ENCODE measurements at places on chromosomes 12 and 14.
A peak's percentile ranks its signal among the peaks of the same experiment; 100 is the strongest.

GRCh38 chr14:72714094-72714493 lies 179.8 kb downstream of the DPF3 start:
- no peak for DNase-seq

DNA sequence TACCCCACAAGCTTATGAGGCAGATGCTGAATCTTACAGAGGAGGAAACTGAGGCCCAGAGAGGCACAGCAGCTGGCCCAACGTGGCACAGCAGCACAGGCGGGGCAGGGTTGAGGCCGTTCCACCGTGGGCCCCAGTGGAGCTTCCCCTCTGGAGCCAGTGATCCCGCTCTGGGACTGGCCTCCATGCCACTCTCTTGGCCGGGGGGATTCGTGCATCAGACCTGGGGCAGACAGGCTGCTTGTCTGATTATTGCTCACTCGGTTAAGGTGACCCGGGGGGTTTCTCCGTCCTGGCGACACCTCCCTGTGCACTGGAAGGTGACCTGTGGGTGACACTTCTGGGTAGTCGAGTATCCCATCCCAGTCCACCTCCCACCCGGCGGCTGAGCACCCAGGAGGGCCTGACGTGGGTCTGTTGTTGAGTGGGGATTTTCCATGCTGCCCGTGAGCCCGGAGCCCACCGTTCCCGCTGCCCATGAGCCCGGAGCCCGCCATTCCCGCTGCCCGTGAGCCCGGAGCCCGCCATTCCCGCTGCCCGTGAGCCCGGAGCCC lies 27.8 kb downstream of the NOC4L start:
- DNase-seq, result no peak

GRCh38 chr12:21566907-21567394 lies 37.7 kb downstream of the GYS2 start:
- no peak for DNase-seq

DNA sequence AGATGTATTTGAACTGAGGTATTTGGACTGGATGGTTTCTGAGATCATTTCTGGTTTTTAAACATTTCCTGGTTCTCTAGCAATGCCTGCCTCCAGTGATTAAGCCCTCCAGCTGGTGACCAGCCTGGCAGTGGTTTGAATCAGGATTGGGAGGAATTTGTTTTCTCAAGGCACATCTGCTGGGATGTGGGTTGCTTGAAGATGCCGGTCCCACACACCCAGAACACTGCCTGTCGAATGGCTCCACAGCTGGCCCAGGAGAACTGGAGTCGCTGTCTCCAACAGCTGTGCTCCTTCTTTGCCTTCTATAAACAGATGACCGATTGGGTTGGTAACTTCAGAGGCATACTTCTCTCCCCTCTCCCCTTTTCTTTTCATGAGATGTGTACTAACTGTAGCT lies 258.0 kb upstream of the DDHD1 start:
- DNase-seq, result peak; percentile 43

- no peak for DNase-seq
Measured at GRCh38 chr14:42047421-42048055, 440.9 kb downstream of the LRFN5 start.

DNA sequence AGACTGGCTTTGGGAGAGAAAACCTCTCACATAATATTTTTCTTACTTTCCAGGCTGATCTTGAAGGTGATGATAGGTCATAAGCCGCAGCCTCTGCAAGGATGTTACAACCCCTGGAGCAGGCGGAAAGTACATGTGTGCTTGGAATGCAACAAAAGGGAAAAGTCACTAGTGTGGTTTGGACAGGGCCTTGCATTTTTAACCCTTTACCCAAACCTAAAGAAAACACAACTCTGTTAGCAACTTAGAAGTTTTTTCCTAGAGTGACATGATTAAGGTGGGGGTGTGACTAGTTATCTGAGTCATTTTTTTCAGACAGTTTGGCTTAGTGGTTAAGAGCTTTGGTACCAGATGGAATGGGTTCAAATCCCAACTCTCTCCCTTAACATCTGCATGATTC lies 97.0 kb downstream of the TMEM30B start:
- peak; percentile 70 for DNase-seq
